Activated naive CD4-positive, alpha-beta T cell treated with Interleukin-2 at 50 U/mL for 16 hours (primary cell): ENCODE measurements at places on chromosomes 3 and 15.

GRCh38 chr3:137761563-137762503 lies 2.3 kb upstream of the SOX14 start:
- DNase-seq: no peak

GRCh38 chr3:127962937-127963336 lies 47.9 kb downstream of the KBTBD12 start:
- no peak for DNase-seq

DNA sequence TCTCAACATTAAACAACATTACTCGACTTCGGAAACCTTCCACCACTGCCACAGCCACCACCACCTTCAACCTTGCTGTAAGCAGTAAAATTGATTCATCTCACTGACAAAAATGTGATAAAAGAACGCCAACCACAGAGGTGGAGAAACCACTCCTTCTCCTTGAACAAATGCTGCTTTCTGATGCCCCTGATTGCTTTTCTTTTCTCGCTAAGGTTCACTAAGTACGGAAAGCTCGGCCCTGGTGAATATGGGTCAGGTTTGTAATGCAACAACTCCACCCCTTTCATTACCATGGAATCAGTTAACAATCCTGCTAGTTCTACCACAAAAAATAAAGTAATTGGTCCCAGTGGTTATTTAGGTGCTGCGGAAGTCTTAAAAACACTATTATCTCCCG lies 44.9 kb downstream of the MEIS2 start:
- DNase-seq: no peak

GRCh38 chr15:80934761-80935221 lies 54.8 kb downstream of the MESD start:
- no peak for DNase-seq

GRCh38 chr15:39752991-39753390 lies 29.6 kb downstream of the FSIP1 start:
- DNase-seq: no peak

DNA sequence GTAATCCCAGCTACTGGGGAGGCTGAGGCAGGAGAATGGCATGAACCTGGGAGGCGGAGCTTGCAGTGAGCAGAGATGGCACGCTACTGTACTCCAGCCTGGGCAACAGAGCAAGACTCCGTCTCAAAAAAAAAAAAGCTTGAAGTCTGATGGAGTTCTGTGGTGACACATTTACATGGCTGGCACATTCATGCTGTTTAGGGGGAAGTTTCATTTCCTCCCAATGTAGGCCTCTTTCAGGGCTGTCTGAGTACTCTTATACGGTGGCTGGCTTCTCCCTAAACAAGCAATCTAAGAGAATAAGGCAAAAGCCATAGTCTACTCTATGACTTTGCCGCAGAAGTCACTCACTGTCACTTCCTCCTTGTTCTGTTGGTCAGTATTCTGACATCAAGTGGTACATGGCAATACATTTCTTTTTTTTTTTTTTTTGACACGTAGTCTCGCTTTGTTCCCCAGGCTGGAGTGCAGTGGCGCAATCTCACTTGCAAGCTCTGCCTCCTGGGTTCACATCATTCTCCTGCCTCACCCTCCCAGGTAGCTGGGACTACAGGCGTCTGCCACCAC lies 41.2 kb downstream of the OIP5 start:
- DNase-seq: no peak

DNA sequence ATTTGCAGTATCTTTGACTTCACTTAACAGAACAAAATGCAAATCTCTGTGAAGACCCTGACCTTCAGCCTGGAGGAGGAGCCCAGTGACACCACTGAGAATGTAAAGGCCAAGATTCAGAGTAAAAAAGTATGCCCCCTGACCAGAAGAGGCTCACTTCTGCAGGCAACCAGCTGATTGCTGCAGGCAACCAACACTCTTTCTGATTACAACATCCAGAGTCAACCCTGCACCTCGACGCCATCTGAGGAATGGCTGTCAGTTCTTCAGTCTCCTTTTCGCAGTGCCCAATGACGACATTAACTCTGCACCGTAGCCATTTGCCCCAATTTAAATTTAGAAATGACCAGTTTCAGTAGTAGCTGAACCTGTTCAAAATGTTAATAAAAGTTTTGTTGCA lies 14.9 kb downstream of the ATP13A3 start:
- DNase-seq: no peak

- DNase-seq: no peak
Observed at GRCh38 chr15:45904019-45904418, 269.2 kb downstream of the SQOR start.

- no peak for DNase-seq
Observed at GRCh38 chr3:158419820-158420653, 151.0 kb upstream of the MLF1 start.

- no peak for DNase-seq
Observed at GRCh38 chr15:68830141-68830785, 9.6 kb upstream of the ANP32A start.

DNA sequence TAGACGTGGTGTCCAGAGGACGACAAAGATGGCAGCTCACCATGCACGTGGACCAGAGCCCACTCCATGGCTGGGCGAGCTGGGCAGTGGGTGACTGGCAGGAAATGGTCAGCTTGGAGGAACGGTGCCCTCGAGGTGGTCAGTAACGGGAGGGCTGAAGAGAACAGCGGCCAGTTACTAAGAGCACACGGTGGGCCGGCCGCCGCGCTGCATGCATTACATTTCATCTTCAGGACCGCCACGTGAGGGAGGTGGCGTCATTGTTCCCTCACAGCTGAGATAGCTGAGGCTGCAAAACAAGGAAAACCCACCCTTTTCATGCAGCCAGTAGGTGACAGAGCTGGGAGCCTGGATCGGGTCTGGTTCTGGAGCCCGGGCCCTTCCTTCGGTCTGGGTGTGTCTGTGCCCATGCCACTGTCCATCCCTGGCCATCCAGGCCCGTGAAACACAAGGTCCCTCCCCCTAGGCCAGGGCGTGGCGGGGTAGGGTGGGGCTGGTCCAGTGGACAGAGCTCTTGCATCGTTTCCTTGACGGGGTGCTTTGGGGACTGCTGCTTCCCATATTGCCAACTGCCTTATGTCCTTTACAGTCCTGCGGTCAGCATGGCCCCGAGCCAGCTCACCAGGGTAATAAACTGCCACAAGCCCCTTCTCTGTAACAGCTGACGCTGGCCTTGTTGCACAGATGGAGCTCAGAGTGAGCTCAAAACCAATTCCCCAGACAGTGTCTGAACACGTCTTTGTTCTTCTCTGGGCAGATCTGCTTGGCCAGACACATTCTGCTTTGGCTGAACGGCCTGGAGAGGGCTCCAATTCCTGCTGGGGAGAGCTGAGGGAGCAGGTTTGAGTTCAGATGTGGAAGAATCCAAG lies 51.8 kb downstream of the RGMA start:
- DNase-seq: no peak

GRCh38 chr3:23550402-23550801 lies 255.4 kb upstream of the UBE2E1 start:
- DNase-seq: no peak

DNA sequence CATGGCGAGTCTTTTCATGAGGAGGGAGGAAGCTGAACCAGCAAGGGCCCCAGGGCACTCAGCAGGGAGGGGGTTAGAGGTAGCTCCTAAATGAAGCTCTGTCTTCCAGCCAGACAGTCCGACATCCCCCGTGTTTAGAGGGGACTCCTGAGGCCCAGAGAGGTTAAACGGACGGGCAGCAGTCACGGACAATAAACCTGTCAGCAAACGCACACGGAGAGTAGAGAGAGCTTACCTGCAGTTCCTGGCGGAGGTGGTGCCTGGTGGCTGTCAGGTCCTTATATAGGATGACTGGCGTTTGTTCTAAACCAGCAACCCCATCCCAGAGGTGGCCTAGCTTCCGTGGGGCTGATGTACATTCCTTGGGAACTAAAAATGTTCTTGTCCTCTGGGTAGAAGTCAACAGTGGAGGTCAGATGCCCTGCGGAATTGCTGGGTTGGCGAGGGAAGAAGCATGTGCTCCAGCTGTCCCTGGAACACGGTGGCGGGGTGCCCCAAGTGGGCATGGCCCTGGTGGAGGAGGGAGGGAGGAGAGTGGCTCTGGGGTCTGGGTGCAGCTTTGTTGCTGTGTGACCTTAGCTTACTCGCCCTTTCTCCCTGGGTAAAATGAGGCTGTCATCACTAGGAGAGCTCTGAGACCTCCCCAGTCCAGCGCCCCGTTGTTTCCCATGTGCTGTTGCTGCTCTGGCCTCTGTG lies 2.1 kb downstream of the GHRL start:
- no peak for DNase-seq

GRCh38 chr15:73569361-73569760 lies 63.8 kb downstream of the NPTN start:
- DNase-seq: no peak

DNA sequence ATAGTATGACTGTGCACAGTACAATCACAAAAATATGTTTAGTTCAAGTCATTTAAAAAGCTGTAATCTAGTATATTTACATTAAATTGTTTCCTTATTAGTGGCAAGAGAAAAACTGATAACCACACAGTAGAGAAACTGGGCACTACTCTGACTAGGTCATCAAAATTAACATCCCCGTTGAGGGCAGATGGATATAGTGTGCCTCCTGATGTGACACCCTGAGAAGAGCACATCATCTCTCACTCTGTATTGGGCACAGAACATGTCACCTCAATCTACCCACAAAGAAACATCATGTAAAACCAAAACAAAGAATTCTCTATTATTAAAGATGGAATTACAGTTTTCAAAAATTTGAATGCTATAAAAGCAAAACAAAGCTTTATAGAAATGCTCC lies 221.9 kb upstream of the NANOGP8 start:
- DNase-seq: no peak

GRCh38 chr15:66498501-66499386 lies 1.2 kb upstream of the SNAPC5 start:
- no peak for DNase-seq

GRCh38 chr3:40143283-40144090 lies 166.0 kb upstream of the EIF1B start:
- DNase-seq: no peak

DNA sequence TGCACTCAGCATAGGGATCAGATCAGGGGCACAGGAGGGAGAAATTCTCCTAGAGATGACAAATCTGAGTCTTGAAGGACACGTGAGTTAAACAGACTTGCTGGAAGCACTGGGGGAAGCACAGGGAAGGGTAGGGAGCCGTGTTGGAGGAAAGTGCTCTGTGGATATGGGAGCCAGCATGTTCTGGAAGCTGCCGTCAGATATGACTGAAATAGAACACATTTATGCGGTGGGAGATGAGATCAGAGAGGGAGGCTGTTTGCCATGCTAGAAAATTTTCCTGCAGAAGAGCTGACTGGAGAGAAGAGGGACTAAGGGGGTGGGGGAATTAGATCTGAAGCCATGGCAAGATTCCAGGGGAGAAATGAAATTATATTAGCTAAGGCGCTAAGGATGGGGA lies 1.8 kb downstream of the TAMM41 start:
- DNase-seq: no peak

DNA sequence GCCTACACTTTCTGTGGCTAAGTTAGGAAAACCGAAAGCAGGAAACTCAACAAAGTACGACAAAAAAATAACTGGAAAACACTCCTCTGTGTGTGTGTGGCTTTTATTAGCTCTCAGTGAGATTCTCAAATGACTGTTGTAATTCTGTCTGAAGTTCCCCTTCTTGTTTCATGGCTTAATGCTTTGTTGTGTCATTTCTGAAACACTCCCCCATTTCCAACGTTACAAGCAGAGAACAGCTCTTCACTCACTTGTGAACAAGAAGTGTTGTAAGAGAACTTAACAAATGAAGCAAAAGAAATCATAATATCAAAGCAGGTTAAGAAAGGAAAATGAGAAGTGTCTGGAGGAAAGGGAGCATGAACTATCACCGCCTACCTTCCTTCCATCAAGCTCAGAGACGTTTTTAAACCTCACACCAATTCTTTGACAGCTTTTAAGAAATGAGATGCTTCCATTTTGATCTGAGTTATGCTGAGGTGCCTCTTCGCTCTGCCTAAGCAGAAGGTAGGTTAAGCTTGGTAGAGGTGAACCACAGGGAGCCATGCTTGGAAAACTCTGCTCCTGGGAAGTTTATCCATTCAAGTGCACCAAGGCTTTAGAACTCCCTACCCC lies 12.4 kb upstream of the SEC62 start:
- DNase-seq: no peak

DNA sequence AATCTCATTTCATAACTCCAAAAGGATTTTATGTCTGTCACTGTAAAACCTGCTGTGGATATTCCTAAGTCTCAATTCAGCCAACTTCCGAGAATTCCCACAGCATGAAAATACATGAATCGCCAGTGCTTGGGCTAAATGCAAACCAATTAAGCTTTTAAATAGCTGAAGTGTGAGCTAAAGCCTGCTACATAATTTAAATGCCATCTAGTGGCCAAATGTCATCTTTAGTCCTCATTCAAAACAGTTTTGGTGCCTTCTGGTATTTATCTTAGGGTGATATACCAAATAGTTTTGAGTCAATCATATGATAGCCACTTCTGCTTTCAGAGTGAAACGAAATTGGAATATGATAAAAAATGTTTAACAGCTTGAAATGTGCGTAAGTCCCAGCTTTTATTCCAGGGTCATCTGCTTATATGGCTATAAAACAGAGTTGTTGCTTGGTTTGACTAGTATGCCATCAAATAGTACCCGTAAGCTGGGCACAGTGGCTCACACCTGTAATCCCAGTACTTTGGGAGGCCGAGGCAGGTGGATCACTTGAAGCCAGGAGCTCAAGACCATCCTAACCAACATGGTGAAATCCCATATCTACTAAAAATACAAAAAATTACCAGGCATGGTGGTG lies 41.8 kb upstream of the CCNL1 start:
- no peak for DNase-seq

DNA sequence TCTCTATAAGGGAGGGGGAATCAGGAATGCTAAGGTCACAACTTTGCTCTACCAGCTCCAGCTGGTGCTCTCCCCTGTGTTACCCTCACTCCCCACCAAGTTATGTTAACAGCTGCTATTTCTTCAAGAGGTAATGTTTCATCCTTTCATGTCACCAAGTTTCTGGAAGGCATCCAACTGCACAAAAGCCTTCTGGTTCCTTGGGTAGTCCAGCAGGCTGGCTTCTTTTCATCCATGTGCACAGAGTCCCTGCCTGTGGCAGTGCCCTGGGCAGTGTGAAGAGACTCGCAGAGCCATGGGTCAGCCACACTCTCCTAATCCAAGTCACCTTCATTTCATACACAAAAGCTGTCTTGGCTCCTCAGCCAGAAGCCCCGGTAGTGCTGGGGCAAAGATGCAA lies 737.5 kb upstream of the LMCD1 start:
- no peak for DNase-seq

GRCh38 chr15:77859491-77860060 lies 217.9 kb downstream of the TBC1D2B start:
- DNase-seq: no peak

GRCh38 chr3:193829781-193830180 lies 236.8 kb downstream of the OPA1 start:
- no peak for DNase-seq

DNA sequence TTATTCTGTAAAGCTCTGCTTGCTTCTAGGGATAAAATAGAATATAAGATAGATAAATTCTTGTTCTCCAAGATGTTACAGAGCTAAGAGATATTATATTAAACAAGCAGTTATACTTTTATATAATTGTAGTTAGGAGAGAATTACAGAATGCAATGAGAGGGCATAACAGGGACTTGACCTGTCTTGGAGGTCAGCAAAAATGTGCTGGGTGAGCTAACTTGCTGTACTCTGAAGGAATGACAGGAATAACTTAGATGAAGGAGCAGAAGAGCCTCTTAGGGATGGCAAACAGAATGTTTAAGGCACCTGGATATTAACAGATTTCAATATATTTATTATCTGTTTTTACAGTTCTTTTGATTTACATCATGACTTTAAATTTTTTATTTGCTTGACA lies 33.2 kb downstream of the ZNF654 start:
- DNase-seq: no peak

GRCh38 chr3:6491768-6492167 lies 369.1 kb upstream of the GRM7 start:
- no peak for DNase-seq
